NCI-H1417 (cell line): ENCODE measurements at places on chromosomes 2 and 18.

DNA sequence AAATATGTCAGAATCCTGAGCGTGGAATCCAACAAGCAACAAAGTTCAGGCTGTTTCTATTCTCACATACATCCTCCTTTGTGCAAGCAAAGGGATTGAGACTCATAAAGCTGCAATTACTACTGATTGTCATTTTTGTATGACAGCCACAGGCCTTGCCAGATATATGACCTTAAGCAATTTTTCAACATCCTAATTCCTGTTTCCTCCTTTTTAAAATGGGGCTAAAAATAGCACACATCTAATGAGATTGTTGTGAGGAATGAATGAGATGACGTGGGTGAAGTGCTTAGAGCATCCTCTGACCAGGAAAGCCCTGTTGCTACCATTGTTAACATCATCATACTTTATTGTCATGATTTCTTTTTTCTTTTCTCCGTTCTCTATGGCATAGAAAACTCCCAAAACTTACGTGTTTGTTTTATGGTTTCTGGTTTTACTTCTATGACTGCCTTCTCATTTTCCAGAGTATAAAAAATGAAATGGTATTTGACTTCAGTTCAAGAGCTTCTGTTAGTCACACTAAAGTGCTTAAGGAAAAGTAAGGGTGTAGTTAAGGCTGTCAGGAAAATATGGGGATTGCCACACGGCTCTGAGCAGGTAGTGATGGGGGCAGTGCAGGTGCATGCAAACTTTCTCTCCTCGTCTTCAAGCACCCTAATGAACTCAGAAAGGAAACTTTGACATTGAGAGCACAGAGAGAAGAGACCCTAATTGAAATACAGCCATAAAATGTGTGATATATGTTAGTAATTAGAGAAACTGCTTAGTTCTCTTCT is 590.6 kb upstream of the NETO1 start:
- DNase-seq: no peak

GRCh38 chr2:105380432-105381100 is 18.3 kb downstream of the FHL2 start:
- DNase-seq: no peak

DNA sequence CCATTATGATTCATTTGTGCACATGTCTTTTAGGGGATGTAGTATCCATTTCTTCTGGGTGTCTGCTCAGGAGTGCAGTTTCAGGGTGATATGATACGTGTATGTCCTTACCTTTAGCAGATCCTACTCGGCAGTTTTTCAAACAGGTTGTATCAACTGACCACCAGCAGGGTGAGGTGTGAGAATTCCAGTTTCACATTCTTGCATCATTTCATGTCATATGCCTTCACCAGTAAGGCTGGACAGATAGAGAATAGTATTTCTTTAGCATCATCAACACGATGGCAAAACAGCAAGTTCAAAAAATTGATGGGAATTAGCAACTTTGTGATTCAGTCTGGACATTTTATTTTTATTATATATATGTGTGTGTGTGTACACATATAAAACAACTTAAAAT is 230.0 kb upstream of the TPO start:
- no peak for DNase-seq

DNA sequence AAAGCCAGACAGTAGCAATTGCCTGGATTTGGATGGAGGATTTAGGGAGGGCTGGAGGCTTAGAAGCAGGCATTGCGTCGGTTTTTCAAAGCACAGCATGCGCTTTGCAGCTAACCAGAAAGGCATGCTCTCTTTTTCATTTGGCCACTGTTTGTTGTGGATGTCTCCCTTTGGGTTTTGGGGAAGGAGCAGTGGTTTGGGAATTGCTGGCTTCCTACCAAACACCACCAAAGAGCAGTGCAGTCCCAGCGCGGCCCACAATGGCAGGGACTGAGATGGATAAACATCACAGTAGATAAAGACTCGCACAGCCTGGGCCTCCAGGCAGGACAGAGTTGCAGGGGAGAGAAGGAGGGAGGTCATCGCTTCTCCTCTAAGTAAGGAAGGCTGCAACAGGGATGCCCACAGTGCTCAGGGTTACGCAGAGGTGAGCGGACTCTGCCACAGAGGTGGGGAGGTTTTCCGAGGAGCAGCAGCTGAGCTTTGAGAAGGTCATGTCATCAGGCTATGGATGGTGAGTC is 148.5 kb downstream of the MYT1L start:
- DNase-seq: no peak

DNA sequence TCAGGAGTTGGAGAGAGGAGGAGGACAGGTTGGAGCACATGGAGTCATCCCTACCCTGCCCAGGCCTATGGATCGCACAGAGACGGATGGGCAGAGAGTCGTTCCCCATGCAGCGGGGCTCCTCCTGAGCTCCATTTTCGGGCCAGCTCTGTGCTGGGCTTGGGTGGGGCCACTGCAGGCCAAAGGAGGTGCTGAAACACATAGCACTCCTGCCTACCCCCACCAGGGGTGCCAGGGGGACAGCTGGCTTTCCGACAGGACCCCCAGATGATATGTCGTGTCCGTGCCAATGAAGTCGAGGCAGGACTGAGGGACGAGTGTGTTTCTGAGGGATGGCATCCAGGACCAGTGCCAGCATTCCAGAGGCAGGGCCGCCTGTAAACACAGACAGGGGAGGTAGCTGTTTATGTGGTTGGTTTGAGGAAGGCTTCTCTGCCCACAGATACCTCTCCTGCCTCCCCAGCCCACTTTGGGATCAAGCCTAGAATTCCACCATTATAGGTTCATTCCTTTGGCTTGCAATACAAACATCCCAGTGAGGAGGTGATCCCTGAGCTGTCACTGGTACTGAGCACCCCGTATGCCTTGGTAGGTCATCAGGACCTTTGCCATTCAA is 116.6 kb downstream of the GLI2 start:
- no peak for DNase-seq

DNA sequence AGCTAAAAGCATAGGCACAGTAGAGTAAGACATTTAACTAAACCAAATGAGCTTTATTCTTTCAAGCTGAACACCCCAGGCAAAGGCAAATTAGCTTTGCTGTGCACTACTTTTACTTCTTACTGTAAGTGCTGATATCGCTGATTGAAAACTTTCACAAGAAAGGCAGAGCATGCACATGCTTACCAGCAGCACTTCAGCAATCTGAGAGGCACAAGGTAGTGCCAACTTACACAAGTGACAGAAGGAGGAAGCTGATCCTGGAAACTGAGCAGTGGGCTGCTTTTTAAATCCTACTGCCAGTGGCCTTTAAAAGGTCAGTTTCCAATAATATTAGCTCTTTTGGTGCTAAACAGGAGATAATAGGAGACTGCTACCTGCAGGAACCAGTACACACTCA is 43.9 kb downstream of the LANCL1 start:
- DNase-seq: no peak

- DNase-seq: no peak
Measured at GRCh38 chr2:124534028-124534427, 508.9 kb downstream of the CNTNAP5 start.

GRCh38 chr18:59851784-59852399 is 47.9 kb upstream of the PMAIP1 start:
- DNase-seq: no peak

DNA sequence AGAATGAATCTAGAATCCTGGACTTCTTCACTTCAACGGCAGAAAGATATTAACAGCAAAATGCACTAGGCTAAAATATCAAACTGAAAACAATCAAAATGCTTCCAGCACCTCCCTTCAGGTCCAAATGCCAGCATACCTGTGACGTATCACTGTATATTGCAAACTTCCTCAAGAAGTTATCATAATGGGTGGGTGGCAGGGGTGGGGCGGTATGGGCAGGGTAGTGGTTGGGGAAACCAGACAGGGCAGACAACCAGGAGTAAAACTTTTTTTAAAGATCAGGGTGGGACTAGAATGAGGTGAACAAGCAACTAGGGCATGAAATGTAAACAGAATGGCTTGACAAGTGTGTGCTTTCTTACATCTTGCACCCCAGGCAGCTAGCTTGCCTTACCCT is 140.9 kb downstream of the SATB2 start:
- DNase-seq: no peak

DNA sequence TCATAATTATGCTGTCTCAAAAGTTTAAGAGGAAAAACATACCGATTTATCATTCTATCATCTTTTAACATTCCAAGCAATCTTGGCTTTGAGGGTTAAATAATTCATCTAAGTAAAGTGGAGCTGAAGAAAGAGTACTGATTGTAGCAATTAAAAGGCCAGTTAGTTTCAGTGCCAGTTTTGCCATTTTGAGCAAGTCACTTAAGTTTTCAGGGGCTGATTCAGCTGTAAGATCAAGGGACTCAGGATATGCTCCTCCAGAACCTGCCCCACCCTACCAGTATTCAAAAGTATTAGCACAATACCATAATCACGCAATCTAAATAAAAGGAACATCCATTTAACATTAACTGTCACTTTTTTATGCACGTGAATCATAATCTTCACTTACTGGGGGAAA is 1.9 kb downstream of the SS18 start:
- DNase-seq: peak; percentile 34

DNA sequence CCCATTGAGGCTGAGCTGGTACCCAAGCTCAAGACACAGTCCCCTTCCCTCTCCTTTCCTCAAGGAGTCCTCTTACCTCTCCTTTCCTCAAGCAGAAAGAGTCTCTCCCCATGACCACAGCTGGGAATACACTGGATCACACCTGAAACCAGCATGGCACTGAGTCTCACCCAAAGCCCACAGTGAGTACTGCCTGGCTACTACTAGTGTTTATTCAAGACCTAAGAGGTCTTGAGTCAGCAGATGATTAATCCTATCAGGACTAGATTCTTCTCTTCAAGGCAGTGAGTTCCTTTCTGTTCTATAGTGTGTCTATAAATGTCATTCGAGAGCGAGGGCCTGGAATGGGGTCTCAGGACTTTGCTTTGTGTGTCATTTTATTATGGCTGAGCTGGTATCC is 111.4 kb downstream of the METTL4 start:
- no peak for DNase-seq

DNA sequence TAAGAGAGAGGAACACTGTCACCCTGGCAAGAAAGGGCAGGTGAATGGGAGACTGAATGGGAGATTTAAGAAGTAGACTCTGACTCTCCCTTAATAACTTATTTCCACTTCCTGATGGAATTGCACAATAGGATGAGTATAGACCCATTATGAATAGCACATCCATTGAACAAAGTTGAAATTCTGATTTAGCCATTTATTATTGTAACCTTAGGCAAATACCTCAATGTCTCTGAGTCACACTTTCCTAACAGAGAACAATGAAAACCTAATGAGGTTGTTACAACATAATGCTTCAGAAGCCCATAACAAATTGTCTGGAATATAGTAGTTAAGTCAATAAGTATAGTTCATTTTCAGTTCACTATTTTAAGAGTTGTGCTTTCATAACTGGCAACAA is 78.9 kb downstream of the NRXN1 start:
- no peak for DNase-seq

DNA sequence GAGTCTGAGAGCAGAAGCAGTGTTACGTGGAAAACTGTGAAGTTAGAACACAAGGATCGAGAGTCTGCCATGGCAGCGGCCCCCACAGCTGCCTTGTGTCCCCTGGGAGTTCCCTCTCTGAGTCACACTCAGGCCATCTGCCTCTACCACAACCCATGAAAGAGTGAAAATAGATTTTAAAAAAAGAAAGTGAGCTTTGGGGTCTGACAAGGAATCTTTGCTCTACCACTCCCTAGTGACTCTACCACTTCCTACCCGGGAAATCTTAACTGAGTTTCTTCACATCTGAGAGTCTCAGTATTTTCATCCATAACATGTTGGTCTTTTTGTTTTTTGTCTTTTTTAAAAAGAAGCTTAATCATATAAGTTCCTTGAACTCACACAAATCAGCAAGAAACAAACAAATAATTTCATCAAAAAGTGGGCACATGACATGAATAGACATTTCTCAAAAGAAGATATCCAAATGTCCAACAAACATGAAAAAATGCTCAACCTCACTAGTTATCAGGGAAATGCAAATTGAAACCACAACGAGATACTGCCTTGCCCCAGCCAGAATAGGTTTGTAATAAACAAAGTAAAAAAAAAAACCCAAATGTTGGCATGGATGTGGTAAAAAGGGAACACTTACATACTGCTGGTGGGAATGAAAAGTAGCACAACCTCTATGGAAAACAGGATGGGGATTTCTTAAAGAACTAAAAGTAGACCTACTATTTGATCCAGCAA is 2.4 kb upstream of the MSGN1 start:
- DNase-seq: no peak

DNA sequence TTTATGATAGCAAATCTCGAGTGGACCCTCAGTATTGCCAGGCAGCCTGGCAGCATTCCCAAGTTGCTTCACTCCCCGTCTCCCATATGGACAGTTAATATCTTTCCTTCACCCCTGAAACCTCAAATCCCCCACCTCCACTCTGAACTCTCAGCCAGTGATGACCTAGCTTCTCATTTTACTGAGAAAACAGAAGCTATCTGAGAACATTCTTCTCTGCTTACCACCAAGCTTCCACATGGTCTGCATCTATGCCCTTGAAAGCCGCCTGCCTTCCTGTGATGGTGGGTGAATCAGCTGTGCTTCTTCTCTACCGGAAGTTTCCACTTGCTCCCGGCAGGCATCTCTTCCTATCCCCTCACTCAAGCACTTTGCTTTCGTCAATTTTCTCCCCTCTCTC is 529.2 kb downstream of the EPHA4 start:
- DNase-seq: no peak

DNA sequence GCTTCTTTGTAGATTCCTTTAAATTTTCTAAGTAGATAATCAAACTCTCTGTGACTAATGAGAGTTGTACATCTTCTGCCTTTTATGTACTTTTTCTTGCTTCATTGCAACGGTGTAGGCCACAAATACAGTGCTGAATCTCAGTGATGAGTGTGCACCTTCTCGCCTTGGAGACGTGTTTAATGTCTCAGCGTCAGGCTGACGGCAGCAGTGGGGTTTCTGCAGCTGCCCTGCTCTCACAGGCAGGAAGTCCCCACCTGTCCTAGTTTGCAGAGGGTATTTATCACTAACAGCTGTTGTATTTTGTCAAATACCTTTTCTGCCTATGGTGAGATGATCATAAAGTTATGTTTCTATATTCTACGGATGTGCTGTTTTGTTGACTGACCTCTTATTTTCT is 13.3 kb downstream of the AGXT start:
- peak; percentile 92 for DNase-seq

DNA sequence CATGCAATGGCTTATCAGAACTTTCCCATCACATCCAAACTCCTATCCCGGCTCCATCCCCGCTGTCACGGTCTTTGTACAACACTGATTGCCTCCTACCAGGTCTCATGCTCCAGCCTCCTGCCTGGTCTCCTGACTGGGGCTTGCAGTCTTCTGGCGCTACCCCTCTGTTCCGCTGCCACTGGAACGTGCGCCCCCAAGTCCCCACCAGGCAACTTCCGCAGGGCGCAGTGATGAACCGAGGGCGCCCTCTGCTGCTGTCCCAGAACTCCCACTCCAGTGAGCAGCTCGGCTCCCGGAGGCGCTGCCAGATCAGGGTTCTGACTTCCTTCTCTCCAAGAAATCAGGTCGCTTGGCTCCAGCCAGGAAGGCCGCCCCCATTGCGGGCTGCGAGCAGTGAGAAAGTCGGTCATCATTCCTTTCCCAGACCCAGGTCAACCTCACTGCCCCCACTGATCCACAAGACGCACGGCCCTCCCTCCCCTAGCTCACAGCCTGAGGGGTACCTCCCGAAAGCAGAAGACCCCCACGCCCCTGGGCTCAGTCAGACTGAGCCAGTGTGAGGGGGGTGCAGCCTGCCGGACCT is 43.9 kb upstream of the RAB11FIP5 start:
- peak; percentile 35 for DNase-seq

GRCh38 chr2:143524119-143524553 is 394.9 kb downstream of the ARHGAP15 start:
- no peak for DNase-seq

- no peak for DNase-seq
Measured at GRCh38 chr18:77711096-77711495, 461.4 kb downstream of the GALR1 start.
